Stimulated activated CD8-positive, alpha-beta memory T cell treated with anti-CD3 and anti-CD28 coated beads, Interleukin-15, amount 100 ng/mL, for 48 hours (primary cell): ENCODE measurements at places on chromosomes 7 and 10.

DNA sequence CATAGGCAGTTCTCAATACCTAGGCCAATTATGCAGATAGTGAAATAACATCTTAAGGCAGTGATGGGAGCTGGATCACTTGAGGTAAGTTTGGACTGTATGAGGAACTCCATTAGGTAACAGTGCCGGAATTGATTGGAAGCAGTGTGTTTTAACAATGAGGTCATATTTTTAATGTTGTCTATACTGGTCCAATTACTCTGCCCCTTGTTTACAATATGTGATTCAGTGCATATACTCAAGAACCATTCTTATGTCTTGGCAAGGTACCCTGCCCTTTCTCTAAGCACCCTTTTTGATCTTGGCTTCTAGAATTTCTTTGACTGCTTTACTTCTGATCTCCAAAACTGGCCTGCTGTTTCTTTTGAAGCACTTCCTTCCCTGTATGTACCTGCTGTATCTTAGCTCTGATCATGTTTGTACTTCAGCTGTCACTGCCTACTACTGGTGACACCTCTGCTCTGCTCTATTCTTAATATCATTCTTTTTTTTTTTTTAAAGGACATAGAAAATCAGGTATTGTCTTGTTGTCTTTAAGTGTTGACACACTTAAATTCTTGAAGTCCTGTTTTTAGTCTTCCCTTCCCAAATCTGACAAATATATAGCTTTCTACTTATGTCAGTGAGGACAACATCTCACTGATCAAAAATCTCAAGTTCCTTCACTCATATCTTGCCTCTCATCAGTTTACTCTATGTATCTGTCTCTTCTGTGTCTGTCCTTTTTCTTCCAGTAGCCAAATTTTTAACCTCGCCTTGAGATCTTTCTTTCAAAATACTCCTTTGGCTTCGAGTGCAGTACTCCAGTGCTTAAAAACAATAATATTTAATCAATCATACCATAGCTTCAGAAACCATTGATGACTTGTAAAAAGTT is 46.4 kb upstream of the RPA3 start:
- no peak for DNase-seq

- DNase-seq, result no peak
These were observed 577 bp downstream of the DNAJB9 start for GRCh38 chr7:108570146-108570755.

- no peak for DNase-seq
These were observed 43.8 kb downstream of the TCERG1L start for GRCh38 chr10:131267814-131268095.

DNA sequence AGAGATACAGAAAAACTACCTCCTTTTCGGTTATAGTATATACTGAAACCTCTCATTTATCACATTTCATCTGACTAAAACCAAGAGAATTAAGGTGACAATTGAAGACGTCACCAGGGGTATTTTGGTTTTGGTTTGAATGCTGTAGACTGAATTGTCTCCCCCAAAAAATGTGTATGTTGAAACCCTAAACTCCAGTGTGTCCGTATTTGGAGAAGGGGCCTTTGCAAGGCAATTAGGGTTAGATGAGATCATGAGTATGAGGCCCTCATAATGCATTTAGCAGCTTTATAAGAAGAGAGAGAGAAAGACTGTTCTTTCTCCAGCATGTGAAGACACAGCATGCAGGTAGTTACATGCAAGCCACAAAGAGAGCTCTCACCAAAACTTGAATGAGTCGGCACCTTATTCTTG is 59.5 kb downstream of the CACNA2D1 start:
- DNase-seq, result no peak

DNA sequence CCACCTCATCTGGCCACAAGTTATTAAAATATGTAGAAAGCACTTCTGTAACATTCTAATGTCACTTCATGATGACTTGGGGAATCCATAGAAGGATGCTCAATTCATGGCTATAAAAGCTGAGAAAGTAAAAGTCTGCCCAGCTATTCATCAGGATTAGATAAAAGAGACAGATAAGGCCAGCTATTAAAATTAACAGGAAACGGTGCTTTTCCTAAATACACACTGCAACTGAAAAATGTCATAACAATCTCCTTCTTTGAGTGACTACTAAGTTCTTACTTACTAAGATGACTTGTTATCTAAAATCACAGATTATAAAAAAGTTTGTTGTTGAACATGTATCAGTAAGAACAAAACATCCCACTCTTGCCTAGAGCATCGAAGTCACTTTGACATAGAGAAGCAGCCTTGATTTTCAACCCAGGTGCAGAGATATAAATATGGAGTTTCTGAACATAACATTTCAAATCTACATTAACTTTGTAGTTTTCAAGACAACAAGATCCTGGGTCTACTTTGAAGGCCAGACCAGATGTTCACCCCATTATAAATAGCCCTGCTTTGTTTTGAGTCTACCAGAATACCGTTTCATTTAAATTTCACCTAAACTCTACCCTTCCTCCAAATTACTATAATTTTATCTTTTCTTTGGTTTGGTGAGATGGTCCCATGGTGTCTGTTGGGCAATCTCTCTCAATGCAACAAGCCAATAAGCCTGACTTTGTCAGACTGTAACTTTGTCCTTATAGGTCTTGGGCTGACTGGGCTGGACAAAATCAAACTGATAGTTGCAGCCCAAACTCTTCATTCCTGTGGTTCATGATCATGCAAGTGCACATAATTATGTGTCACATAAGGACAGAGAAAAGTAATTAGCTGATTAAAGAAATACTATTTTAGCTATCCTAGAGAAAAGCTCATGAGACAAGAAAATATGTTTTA is 24.0 kb downstream of the HYCC1 start:
- DNase-seq, result no peak

GRCh38 chr10:17181110-17181509 is 20.4 kb downstream of the TRDMT1 start:
- DNase-seq, result no peak

DNA sequence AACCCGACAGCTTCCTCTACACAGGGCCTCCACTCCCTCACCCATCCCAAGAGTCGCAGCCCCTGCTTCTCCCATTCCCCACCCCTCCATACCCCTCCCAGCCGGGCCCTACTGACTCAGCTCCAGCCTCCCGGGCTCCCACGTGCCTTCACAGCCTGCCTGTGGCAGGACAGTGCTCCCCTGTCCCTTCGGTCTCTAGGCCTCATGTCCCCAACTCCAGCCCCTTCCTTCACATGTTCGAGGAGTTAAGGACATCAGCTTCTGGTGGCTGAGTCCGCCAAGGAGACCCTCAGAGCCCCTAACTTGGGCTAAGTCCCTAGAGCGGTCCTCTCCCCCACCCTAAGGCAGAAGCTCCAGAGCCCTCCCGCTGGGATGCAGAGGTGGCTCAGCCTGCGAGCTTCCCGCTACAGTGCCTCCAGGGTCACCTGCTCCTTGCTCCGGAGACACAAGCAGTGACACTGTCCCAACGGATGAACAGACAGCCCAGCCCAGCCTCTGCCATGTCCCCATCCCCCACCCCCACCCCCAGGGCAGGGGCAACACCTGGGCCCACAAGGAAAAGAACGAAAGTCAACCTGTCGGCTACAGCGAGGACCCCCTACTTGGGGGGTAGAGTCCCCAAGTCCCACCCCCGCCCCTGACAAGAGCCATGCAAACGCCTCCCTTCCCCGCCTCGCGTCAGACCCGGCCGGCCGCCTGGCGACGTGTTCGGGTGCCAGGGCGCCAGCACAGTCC is 716 bp downstream of the SMARCD3 start:
- DNase-seq, result no peak

DNA sequence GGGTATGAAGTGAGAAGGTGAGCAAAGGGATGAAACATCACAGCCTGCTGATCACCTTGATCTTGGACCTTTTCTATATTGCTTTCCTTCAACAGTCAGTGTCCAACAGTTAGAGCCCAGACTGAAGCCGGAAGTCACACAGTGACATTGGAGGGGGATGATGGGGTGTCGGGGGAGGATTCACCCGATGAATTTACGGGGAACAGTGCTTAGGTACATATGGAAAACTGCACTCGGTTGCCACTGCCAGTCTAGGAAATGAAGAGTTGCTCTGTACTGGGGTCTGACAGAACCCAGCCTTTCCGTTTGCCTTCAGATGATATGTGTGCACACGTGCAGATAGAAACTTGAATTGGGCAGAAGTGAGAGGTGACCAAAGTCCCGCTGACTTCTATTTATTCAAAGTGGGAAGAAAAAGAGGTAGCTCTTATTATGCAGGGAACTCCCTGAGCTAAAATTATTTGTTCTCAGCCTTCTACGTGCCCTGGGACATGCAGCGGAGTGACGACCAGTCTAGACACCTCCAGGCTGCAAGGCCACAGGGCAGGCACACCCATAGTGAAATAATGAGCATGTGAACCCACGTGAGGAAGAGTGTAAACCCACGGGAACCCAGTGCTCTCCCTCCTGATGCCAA is 107.2 kb upstream of the INHBA start:
- no peak for DNase-seq

DNA sequence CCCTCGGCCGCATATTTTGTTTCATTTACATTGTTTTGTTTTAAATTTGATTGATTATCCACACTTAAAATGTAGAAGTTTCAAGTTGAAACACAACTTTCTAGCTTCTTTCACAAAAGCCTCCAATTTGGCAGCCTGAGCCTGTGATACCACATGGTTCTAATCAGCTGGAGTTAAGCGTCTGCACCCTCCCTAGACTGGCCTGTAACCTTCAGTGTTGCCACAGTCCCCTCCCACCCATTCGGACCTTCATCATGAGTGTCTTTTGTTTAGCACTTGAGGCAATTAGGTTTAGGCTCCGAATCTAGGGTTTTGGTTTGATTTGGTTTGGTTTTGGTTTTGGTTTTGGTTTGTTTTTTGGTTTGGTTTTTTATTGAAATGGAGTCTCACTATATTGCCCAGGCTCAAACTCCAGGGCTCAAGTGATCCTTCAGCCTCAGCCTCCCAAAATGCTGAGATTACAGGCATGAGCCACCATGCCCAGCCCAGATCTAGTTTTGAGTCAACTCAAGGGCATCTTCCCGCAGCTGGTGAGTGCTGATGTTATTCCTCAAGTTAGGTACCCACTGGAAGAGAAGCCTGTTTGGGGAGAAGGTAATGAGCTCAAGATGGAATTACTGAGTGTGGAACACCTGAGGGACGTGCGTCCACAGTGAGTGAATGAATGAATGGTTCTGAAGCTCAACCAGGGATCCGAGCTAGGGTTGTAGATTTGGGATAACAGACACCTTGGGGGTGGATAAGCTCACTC is 201.4 kb downstream of the HECW1 start:
- no peak for DNase-seq

DNA sequence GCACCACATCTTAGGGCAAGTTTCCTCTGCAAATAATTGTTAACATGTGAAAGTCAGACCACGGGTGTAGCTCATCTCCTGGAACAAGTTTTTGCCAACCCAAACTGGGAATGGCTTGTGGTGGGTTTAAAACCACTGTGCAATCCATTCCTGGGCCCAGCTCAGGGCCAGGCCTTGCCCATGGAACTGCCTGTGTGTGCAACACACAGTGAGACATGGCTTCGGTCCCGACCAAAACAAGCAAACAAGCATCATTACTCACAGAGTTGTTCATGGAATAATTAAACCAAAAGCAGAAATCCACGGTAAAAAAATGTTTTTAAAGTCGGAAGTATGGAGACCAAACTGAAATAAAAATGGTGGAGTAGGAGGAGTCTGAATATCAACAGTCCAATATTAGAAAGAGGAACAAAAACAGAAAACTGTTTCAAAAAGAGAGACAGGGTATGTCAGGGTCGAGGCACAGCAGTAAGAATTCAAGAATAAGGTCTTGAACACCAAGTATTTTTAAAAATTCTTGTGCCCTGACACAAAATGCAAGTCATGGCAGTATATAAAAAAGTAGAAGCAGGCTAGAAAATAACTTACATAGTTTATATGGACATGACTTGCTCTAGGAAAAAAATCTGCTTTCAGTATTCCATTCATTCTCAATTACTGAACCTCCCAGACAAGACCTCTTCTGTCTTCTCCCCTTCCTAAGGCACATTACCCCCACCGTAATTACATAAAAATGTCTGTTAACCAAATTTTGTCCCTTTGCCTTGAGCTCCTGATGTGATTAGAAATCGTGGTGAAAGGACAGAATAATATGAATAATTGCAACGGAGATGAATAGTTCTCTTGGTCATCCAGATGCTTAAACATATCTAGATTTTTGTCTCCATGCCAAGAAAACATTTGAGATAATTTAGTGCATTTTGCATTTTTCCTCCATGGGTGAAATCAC is 88.4 kb downstream of the FAS start:
- DNase-seq, result no peak

DNA sequence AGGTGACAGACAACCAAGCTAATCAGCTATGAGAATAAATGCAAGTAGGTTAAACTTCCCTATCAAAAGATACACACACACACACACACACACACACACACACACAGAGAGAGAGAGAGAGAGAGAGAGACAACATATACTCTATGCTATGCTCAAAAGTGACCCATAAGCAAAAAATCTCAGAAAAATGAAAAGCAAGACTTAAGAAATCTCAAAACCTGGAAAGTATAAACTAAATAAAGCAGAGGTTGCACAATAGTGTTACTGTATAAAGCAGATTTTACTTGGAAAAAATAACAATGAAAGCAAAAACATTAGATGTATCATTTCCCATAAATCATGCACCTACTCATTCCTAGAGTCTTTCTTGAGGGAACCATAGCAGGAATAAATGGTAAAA is 221.5 kb downstream of the INHBA start:
- no peak for DNase-seq

DNA sequence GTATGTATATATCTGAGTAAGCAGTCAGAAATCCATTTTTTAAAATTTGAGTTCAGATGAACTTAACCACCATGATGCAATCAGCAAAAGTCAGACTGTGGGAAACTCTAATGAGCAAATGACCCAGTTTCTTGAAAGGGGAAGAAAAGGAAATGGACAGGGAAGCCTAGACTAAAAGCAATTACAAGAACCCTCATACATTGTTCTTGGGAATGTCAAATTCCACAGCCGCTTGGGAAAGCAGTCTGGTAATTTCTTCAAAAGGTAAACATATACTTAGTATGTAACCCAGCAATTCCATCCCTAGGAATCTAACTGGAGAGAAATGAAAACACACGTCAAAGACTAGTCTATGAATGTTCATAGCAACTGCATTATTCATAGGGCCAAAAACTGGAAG is 16.4 kb upstream of the FOXK1 start:
- DNase-seq, result no peak

- no peak for DNase-seq
These were observed 277.0 kb downstream of the GFRA1 start for GRCh38 chr10:115996031-115996430.

DNA sequence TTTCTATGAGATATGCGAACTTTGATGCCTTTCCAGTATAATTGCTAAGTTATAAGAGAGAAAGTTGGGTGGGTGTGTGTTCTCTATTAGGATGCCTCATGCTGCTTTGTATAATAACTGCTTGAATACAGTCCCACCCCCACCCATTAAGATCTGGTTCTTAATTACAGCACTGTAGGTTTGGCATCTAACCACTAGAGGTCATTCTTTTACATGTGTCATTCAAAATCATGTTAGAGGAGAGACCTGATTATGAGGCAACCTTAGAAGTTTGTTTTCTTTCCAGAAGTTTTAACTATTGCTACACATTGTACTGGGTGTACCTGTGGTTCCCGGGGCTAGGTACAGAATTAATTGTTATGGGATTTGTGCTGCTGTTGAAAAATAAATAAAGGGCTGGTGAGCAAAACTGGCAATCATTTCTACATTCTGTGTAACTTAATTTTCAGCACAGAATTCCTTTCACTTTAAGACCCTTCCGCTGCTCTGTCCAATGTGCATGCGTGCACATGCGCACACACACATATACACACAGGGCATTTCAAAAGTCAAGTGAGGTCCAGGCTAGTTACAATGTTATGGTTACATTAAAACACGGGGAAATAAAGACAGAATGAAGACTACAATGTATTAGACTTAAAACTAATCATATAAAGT is 1156.3 kb downstream of the SORCS3 start:
- DNase-seq, result no peak

GRCh38 chr7:23963461-23964165 is 253.6 kb downstream of the STK31 start:
- no peak for DNase-seq
